ENCODE measurements at places on chromosomes 2 and 18. TPM values are rescaled to one million over a fixed set of nuclear protein-coding genes. Genes with fewer than 3 reads are reported as not detected.

The SCYGR4 gene
- polyA plus RNA-seq, result not detected

The IKZF2 gene
- polyA plus RNA-seq, result 9.4 TPM

The COL3A1 gene
- polyA plus RNA-seq, result 914 TPM

The UGT1A10 gene
- polyA plus RNA-seq, result not detected

The LRRTM4 gene
- polyA plus RNA-seq, result 1.4 TPM

The TGFBRAP1 gene
- 15.8 TPM for polyA plus RNA-seq

The MYO5B gene
- 28.6 TPM for polyA plus RNA-seq

The FER1L5 gene
- polyA plus RNA-seq, result 1.9 TPM

The RNF144A gene
- polyA plus RNA-seq, result 62.9 TPM

The MTCL1 gene
- polyA plus RNA-seq, result 23.8 TPM

The PSMA8 gene
- not detected for polyA plus RNA-seq

The MCFD2 gene
- polyA plus RNA-seq, result 102 TPM

The TNFAIP6 gene
- 1.4 TPM for polyA plus RNA-seq

The RNF125 gene
- polyA plus RNA-seq, result 2.7 TPM

The GREB1 gene
- 22.5 TPM for polyA plus RNA-seq

The MCM6 gene
- 73.0 TPM for polyA plus RNA-seq

The CYS1 gene
- polyA plus RNA-seq, result 83.0 TPM

The POLE4 gene
- polyA plus RNA-seq, result 44.1 TPM
